ENCODE measurements at places on chromosomes 11 and 22. TPM values are rescaled to one million over a fixed set of nuclear protein-coding genes. Genes with fewer than 3 reads are reported as not detected.
A peak's percentile ranks its signal among the peaks of the same experiment; 100 is the strongest.

The KCNJ1 gene
- not detected for polyA plus RNA-seq

The CRYBB3 gene
- polyA plus RNA-seq, result not detected

The TRIM22 gene
- polyA plus RNA-seq, result 187 TPM

The ELFN2 gene
- polyA plus RNA-seq, result not detected

The SLC17A6 gene
- not detected for polyA plus RNA-seq

The CRYBB2 gene
- polyA plus RNA-seq, result not detected

The MS4A12 gene
- not detected for polyA plus RNA-seq

The OR6A2 gene
- polyA plus RNA-seq, result not detected

The MUS81 gene
- polyA plus RNA-seq, result 24.0 TPM

The MRGPRE gene
- not detected for polyA plus RNA-seq

The SLC22A8 gene
- not detected for polyA plus RNA-seq

The HBE1 gene
- polyA plus RNA-seq, result not detected

GRCh38 chr11:77789731-77790476, 30.6 kb downstream of the RSF1 start:
- no peak for DNase-seq

- DNase-seq, result no peak
These were observed 20.1 kb upstream of the CARS1 start for GRCh38 chr11:3077189-3077836.

GRCh38 chr22:44382116-44383038, 69.6 kb upstream of the SHISAL1 start:
- no peak for DNase-seq

DNA sequence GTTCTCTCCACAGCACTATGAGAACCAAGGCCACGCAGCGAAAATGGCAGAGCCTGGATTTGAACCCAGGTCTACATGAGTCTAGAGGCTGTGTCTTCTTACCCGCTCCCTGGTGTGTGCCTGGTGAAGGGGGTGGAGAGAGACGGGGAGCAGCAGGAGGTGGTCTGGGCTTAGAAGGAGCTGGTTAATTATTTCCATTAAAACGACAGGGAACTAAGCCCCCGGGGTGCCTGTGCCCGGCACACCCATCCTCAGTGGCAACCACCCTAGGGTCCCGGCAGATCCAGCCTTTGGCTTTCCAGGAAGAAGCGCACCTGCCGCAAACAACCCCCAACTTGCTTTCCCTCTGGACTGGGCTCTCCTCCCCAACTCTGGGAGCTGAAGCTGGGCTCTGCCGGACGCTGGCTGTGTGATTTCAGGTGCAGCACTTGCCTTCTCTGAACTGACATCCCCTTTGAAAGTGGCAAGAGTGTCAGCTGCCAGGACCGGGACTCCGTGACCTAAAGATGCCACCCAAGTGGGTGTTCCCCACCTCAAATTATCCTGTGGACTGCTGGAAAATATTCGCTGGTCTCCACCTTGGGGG, 35.8 kb downstream of the MN1 start:
- DNase-seq, result no peak

DNA sequence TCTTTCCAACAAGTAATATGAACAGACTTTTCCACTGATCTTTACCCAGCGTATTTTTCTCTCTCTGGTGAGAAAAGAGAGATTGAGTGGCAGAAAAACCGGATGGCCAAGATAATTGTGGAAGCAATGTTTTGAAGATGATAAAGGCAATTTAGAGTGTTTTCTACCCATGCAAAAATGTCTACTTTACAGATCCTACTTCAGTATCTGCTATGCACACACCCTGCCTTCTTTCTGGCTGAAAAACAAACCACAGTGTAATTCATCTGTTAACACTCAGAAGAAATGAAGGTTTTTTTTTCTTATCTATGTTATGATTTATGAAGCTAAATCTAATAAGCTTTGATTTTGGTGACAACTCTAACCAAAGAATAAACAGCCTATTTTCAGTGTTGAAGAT, 56.8 kb downstream of the SLC5A12 start:
- DNase-seq, result no peak

- no peak for DNase-seq
These were observed 52.0 kb downstream of the ARFGAP2 start for GRCh38 chr11:47124675-47125074.

DNA sequence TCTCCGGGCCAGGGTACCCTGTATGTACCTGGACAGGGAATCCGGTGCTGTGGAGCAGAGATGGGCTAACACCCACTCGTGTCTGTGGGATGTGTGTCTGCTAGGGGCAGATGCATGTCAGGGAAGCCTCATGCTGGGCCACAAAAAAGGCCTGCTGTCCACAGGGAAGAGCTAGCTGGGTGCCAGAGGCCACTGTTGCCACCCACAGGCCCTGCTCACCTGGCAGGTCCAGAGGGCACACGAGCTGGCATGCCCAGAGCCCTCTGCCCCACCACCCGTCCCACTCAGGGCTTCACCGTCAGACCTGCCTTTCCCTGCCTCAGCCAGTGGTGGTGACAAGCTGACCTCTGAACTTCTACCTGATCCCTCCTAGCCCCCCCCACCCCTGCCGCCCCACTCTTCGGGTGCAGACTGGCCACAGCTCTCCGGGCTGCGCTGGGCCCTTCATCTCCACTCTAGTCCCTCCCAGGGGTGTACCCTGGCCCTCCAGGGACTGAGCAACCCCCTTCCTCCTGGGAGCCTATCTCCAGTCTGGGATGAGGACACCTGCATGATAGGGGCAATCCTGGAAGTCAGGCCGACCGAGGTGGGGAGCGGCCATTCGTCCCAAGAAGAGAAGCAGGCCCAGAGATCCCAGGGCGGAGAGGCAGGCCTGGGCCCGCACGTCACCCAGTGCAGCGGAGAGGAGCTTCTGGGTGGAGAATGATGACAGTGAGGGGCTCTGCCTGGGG, 1.4 kb downstream of the SLC25A22 start:
- no peak for DNase-seq

DNA sequence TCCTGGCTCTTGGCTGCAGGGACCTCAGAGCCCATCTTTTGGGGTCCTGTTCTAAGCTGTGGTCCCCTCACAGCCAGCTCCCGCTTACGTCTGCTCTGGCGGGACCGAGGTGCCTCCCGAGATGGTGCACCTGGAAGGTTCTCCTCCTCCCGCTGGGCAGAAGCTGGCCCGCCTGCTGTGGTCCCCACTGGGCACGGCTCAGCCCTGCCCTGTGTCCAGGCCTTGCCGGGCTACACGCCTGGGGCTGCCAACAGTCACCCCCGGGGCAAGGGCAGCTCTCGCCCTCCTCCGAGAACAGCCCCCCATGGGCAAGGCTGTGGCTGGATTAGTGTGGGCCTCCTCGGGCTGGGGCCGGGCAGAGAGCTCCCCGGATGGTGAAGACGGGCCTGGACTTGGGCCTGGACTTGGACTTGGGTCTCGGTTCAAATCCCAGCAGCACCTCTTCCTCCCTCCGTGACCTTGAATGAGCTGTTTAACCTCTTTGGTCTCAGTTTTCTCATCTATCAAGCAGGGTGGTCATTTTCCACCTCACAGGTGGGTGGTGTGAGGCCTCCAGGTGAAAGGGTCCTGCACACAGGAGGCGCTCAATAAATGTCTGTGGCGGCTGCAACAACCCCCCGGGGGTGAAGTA, 998 bp downstream of the BAIAP2L2 start:
- no peak for DNase-seq

GRCh38 chr22:25144522-25144921, 55.1 kb upstream of the CRYBB3 start:
- no peak for DNase-seq

GRCh38 chr11:69328231-69328630, 34.3 kb downstream of the MYEOV start:
- no peak for DNase-seq

DNA sequence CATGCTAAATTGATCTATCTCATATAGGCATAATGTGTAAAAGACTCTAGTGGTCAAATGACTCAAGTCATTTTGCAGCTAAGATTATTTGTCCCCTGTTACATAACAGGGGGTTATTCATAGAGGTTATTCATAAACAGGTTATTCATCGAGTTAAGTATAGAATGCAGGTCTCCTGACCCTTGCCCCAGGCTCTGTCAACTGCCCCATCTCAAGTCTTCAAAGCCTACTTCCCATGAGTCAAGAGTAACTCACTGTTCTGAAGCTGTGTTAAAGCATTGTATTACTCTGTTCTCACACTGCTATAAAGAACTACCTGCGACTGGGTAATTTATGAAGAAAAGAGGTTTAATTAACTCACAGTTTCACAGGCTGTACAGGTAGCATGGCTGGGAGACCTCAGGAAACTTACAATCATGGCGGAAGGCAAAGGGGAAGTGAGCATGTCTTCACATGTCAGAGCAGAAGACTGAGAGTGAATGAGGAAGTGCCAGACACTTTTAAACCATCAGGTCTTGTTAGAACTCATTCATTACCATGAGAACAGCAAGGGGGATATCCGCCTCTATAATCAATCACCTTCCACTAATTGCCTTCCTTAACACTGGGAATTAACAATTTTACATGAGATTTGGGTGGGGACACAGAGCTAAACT, 226.2 kb upstream of the BLID start:
- DNase-seq, result no peak

DNA sequence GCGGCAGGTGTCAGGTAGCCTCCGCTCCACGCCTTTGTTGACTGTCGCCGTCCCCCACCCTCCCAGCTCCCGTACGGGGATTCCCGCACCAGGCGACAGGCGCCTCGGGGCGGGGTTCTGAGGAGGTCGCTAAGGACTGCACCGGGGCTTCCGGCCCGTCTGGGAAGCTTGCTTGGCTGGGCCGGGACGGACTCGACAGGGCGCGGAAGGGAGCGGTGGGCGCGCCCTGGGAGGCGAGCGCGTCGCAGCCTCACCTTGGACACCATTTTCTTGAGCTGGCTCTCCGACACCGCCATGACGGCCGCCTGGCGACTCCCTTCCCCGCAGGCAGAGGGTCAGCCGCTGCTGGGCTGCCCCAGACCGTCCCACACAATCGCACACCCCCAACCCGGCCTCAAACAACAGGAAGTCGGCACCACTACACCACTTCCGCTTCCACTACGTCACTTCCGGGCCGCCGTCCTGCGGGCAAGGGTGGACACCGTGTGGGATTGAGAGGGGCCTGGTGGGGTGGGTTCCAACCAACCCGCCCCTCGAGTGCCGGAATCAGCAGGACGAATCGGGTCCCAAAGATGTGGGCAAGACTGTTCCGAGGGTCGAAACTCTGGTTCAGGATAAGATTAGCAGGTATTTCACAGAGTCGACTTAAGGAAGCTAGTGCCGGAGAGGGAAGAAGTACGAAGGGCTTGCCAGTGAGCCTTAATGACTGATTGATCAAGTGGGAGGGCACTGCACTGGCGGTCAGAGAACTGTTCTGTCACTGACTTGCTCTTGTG, at the start of gene TSG101:
TSS of gene TSG101 (minus strand) at position 422 of the 776 bp plus-strand sequence. CDS start at position 296, 126 bp downstream.
- peak; percentile 93 for DNase-seq

DNA sequence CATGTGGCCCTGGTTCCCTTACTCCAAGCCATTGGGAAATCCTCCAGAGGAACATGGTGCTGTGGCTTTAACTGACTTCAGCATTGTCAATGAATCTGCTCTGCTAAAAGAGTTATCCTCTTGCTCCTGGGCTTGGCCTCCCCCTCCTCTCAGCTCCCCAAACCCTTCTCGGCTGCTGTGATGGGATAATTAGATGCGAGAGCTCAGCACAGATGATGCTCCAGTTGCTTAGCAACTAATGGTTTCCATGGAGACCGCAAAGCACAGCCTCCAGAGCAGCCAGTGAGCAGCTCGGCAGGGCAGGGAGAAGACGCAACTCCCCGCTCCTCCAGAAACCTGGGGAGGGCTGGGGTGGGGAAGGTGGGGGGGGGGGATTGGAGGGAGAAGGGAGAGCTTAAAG, 2.8 kb upstream of the UPK2 start:
- DNase-seq, result no peak

DNA sequence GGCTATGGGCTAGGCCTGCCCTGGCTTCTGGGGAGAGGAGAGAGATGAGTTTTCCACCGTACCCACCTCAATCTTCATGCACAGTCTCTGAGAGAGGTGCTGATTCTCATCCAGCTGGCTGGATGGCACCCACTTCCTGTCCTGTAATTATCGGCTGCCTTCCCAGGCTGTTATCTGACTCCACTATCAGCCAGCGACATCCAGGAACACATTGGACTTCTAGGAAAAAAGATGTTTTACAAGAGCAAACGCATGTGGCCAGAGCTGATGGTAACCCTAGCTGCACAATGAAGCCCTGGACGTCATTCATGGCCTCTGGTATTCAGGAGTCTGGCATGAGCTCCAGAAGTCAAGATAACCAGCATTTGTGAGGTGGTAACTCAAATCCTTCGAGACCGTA, 137.4 kb downstream of the EHF start:
- DNase-seq, result no peak

GRCh38 chr11:287821-288477, 977 bp upstream of the PGGHG start:
- DNase-seq, result peak; percentile 79

- no peak for DNase-seq
These were observed 32.7 kb downstream of the DENND5A start for GRCh38 chr11:9232482-9232881.

- DNase-seq, result no peak
These were observed 51.7 kb downstream of the BARX2 start for GRCh38 chr11:129427376-129427775.

- no peak for DNase-seq
These were observed 253.3 kb downstream of the BUD13 start for GRCh38 chr11:116519499-116519898.

- no peak for DNase-seq
These were observed 477.8 kb downstream of the BRD1 start for GRCh38 chr22:49349841-49350381.
